ENCODE measurements at places on chromosomes 7 and 10.

DNA sequence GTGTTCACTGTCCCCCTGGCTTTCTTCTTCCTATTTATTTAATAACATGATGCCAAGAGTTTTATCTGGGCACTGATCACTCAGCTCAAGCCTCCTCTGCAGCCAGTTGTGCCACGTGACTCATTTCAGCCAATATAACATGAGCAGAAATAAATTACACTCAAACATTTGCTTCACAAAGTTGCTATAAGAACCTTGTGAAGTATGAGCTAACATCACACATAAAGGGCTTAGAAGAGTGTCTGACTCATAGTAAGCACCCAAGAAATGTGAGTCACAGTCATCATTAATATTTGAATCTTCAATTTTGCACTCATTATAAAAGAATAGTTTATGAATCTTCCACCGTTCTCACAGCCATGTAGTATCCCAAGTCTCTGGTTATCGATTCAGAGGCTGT lies 414.6 kb upstream of the NPVF start:
- ATAC-seq, result peak; percentile 68

DNA sequence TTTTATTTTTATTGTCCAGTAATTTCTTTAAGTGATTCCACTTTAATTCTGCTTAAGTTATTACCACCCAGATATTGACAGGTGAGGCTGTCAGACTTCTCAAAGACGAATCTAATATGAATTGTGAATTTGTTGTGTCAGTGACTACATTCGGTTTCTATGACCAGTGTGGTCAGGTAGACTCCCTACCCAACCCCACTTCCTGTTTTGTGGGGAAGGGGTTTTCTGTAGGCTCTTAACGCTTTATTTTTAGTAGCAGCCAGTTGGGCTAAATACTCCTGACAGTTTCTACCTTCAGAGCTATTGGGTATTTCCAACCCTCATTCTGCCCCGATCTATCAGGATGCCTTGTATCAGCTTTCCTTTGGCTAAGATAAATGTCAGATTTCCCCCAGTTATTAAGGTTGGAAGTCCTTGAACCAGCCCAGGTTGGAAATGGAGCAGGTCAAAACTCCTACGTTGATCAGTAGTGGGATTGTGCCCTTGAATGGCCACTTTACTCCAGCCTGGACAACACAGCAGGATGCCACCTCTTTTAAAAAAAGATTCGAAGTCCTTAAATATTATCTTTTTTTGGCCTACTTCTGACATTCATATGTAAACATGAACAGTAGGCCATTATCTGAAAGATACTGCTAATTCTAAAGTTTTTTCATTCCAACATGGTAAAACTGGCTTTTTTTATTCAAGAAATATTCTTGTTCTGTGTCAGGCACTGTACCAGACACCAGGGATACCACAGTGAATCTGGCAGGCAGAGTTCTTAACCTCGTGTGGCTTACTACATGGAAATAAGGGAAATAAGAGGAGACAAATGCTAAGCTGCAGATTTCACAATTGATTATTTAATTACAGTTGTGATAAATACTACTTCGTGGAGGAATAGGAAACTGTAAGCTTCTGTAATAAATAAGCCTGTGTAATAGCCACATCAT lies 133.3 kb upstream of the SAMD8 start:
- no peak for ATAC-seq

- ATAC-seq, result peak; percentile 70
Observed at GRCh38 chr7:29893351-29893965, 87.2 kb downstream of the WIPF3 start.

- no peak for ATAC-seq
Observed at GRCh38 chr7:45293295-45293942, 135.8 kb downstream of the RAMP3 start.

GRCh38 chr7:117767951-117768350 lies 105.3 kb downstream of the CTTNBP2 start:
- no peak for ATAC-seq

- ATAC-seq, result no peak
Observed at GRCh38 chr10:79349072-79349491, 1.8 kb downstream of the PPIF start.

DNA sequence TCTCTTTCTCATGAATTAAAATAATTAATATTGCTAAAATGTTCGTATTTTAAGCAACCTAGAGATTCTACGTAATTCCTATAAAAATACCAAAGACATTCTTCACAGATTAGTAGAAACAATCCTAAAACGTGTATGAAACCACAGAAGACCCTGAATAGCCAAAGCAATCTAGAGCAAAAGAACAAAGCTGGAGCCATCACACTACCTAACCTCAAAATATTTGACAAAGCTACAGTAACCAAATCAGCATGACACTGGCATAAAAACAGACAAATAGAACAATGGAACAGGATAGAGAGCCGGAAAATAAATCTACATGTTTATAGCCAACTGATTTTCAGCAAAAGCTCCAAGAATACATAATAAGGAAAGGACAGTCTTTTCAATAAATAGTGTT lies 105.5 kb upstream of the PTN start:
- ATAC-seq, result no peak

DNA sequence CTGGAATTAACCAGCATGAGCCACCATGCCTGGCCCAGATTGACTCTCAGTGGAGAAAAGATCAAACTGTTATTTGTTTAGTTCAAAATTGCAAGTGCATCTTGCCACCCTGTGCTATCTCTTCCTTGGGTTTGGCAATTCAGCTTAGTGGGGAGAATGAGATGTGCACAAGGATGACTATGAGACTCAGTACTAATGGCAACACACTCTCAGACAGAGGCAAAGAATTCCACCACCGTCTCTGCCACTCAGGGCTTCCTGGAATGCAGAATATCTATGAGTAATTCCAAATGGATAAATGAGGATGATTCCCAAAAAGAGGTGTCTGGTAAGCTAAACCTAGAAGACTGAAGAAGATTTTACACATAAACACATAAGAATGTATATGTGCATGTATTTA lies 525.8 kb downstream of the NRG3 start:
- no peak for ATAC-seq

- no peak for ATAC-seq
Observed at GRCh38 chr10:3942937-3943489, 158.0 kb upstream of the KLF6 start.

DNA sequence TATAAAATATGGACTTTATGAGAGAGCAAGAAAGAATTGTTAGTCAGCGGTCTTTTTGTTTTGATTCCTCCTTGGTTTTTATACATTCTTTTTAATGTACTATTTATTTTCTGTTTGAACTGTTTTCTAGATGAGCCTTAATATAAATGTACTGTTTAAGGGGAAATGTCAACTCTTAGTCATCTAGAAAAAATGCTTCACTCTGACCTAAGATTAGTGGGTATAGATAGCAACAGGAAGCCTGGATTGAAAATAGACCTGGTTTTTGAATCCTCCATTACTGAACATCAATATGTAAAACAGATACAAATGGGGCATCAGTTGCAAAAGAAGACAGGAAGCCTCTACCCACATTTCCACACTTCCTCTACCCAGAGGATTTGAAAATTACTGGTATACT lies 87.8 kb downstream of the CHRM2 start:
- ATAC-seq, result no peak

DNA sequence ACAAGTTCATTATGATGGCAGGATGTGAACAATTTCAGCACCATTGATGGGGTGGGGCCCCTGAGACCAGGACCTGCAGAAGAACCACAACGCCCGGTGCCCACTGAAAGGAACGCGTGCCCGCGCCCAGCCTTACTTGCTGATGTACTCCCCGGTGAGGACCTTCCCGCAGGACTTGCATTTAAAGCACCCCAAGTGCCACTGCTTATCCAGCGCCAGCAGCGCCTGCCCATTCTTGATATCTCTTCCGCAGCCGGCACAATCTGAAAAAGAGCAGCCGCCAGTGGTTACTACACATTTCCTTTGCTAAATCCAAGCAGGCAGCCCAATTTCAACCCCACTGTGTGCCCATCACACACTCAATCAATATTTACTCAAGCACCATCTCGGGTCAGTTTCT lies 110.6 kb downstream of the ABLIM1 start:
- ATAC-seq, result no peak

GRCh38 chr7:13725591-13725990 lies 263.9 kb downstream of the ETV1 start:
- no peak for ATAC-seq

DNA sequence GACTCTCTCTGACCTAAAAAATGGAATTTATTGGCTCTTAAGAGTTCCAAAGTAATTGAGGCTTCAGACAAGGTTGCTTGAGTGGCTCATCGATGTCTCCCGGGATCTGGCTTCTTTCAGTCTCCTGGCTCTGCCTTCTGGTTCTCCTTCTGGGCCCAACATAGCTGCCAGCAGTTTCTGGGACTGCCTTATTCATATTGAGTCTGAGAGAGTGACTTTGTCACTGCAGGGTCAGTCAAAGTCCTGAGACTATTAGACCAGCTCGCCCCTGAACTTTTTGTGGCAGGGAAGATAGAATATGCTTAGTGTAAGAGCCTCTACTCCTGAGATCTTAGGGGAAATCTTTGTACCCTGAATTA lies 94.0 kb downstream of the MMRN2 start:
- no peak for ATAC-seq

GRCh38 chr7:28121496-28121895 lies 59.1 kb downstream of the JAZF1 start:
- ATAC-seq, result no peak

DNA sequence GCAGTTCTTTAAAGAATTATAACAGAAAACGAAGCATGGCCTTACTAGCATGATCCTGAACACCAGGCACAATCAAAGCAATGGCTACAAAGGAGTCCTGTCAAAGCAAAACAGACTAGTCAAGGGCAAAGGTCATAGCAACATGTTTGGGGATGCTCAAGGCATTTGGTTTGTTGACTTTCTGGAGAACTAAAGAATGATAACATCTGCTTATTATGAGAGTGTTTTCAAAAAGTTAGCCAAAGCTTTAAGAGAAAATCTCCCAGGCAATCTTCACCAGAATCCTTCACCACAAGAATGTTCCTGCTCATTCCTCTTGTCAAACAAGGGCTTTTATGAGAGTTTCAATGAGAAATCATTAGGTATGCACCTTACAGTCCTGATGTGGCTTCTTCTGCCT lies 95.1 kb upstream of the CPXM2 start:
- no peak for ATAC-seq

- no peak for ATAC-seq
Observed at GRCh38 chr10:22609251-22609650, 105.1 kb downstream of the PIP4K2A start.

DNA sequence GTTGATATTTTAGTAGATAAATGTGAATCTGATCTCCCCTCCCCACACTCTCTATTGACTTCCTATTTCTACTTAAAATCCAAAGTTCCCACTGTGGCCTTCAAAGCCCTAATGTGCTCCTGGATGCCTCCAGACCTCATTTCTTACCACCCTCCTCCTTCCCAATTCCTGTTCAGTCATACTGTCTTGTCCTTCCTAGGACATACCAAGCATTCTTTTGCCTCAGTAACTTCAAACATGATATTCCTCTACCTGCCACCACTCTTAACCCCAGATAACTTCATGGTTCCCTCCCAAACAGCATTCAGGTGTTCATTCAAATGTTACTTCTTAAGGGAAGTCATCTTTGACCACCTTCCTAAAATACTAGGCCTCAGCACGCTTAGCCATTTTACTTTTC lies 34.2 kb upstream of the FAM221A start:
- ATAC-seq, result no peak
